ENCODE measurements at places on chromosomes 6 and 20. TPM values are rescaled to one million over a fixed set of nuclear protein-coding genes. Genes with fewer than 3 reads are reported as not detected.

The TRDN gene
- total RNA-seq: 249 TPM

The FAM83B gene
- 13.8 TPM for total RNA-seq

The DEFB132 gene
- total RNA-seq: not detected

The GRM4 gene
- total RNA-seq: 0.51 TPM

The JPH2 gene
- 188 TPM for total RNA-seq

The OXT gene
- not detected for total RNA-seq

The SAMD3 gene
- 4.8 TPM for total RNA-seq

The GNAS-AS1 gene
- 2.5 TPM for total RNA-seq

The PGC gene
- total RNA-seq: not detected

The RRAGD gene
- total RNA-seq: 72.8 TPM

The BTNL2 gene
- not detected for total RNA-seq

The GPX5 gene
- total RNA-seq: not detected

The GTSF1L gene
- not detected for total RNA-seq

The SLC22A1 gene
- total RNA-seq: not detected

The FAM83C gene
- total RNA-seq: 2.2 TPM

The LHFPL5 gene
- not detected for total RNA-seq

The SCGN gene
- total RNA-seq: 0.62 TPM

The IP6K3 gene
- total RNA-seq: 41.4 TPM

The TLDC2 gene
- total RNA-seq: 0.21 TPM

The TREML1 gene
- not detected for total RNA-seq

The PAK5 gene
- 0.10 TPM for total RNA-seq

The POU5F1 gene
- 7.5 TPM for total RNA-seq

The KIF16B gene
- 33.1 TPM for total RNA-seq

The FAM162B gene
- 7.9 TPM for total RNA-seq

The MEP1A gene
- not detected for total RNA-seq

The ZNF341 gene
- 1.8 TPM for total RNA-seq

The CENPW gene
- 3.8 TPM for total RNA-seq
